ENCODE measurements at places on chromosomes 7 and 10. TPM values are rescaled to one million over a fixed set of nuclear protein-coding genes. Genes with fewer than 3 reads are reported as not detected.

Gene MKX
- total RNA-seq: 37.7 TPM

DNA sequence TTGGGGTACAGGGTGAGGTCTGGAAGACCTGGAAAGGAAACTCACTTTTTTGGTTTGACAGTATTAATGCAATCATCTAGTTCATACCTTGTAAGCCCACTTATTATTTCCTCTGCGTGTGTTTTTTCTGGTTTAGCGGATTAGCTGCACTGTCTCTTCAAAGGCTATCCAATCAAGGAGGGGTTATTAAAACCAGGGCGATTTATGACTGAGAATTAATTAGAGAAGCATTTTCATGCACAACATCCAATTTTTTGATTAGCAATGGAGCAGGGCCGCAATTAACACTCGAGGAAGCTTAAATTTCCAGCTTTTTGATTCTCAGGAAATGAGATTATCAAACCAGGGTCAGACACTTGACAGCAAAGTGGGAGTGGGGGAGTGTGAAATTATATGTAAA is 248.9 kb downstream of the EXOC4 start:
- no peak overlapping the region for H3K4me3 ChIP-seq
- no peak overlapping the region for H3K27ac ChIP-seq
- H3K4me1 ChIP-seq: peaks cover 7% of the 10 kb centered on the region
- ATAC-seq: no peak
- no peaks in the 10 kb centered on the region for H3K36me3 ChIP-seq
- no peaks in the 10 kb centered on the region for H3K27me3 ChIP-seq

DNA sequence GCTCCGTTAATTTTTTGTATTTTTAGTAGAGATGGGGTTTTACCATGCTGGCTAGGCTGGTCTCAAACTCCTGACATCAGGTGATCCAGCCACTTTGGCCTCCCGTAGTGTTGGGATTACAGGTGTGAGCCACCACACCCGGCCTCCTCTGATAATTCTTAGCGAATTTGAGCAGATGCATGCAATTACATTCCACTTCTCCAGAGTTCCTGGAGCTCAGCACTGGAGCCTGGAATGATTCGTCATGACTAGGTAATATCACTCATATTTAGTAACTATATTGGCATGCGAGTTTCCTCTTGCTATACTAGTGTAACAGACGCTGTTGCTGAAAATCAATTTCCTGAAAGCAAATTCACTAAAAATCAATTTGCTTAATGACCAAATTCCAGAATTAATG is 86.8 kb downstream of the MKX start:
- no peak for ATAC-seq
- H3K27ac ChIP-seq: no peak overlapping the region
- H3K4me3 ChIP-seq: no peak overlapping the region
- H3K4me1 ChIP-seq: no peaks in the 10 kb centered on the region

DNA sequence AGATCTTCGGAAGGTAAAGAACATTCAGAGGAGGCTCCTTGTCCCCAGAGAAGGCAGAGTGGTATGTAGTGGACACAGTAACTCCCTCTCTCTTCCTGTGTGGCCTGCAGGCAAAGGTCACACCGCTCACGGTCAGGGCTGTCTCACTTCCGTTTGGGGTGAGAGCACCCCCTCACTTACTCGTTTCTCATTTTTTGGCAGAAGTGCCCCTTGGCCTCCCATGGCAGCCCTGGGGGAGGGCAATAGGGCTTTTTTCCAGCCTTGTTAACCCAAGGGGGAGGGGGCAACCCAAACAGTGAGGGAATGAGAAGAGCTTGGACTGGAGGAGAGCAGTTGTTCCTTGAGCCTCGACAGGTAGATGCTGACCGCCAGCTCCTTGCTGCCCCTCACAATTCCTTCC is 31.8 kb upstream of the SRGN start:
- H3K27me3 ChIP-seq: peaks cover 10% of the 10 kb centered on the region
- H3K27ac ChIP-seq: no peak overlapping the region

- no peaks in the 10 kb centered on the region for H3K4me1 ChIP-seq
- no peaks in the 10 kb centered on the region for H3K27me3 ChIP-seq
- H3K27ac ChIP-seq: peak overlapping the region; percentile 82
- peak overlapping the region; percentile 32 for H3K4me3 ChIP-seq
These were observed 5.7 kb downstream of the ARPC1B start for GRCh38 chr7:99380032-99380822.

DNA sequence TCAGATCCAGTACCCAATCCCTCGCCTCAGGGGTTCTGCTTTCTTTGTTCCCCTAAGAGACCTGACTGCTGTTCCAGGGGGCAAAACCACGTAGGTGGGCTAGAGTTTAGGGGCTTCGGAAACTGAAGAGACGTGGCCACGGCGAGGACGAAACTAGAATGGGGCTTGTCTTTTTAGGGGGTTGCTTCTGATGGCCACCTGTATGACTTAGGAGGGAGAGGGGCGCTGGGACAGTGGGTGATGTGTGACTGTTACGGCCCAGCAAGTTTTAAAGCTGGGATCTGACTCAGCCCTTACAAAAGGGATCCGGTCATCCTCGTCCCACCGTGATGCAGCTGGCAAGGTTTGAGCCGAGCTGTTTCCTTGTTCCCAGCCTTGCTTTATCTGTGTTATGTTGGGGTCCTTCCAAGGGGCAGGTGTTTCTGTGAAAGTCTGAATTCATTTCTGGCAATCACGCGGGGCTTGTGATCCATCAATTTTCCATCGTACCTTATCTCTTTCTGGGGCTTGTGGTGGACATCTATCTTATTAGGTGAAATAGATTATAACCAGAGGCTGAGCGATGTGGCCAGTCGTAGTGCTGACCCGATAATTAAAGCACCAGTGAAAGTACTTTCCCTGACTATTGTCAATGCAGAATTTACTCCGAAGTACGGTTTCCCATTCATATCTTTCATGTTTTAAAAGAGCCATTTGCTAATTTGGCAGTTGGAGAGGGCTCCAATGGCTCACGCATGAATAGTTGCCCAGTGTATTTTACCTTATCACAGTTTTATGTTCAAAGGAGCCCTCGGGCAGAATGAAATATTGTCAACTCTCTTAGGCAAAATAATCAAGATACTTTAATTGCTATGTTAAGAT is 830 bp downstream of the MET start:
- ATAC-seq: no peak
- H3K36me3 ChIP-seq: no peaks in the 10 kb centered on the region
- peaks cover 16% of the 10 kb centered on the region for H3K4me1 ChIP-seq
- H3K4me3 ChIP-seq: peak overlapping the region; percentile 40
- H3K27me3 ChIP-seq: no peaks in the 10 kb centered on the region

DNA sequence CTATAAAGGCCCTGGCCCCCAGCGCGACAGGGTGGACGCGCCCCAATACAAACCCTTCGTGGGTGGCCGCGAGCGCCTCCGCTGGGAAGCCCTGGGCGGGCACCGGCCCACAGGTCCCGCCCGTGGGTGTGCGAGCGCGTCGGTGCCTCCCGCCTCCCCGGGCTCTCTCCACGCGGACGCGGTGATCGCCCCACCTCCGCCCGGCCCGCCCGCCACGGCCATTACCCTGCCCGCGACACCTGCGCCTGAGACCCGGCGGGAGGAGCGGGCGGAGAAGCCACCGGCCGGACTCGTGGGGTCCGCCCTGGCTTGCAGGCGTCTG is 81.2 kb downstream of the PAX2 start:
- H3K4me1 ChIP-seq: peaks cover 45% of the 10 kb centered on the region
- ATAC-seq: no peak
- H3K4me3 ChIP-seq: peak overlapping the region; percentile 51
- no peak overlapping the region for H3K27ac ChIP-seq
- peaks cover 100% of the 10 kb centered on the region for H3K27me3 ChIP-seq
- H3K36me3 ChIP-seq: no peaks in the 10 kb centered on the region

DNA sequence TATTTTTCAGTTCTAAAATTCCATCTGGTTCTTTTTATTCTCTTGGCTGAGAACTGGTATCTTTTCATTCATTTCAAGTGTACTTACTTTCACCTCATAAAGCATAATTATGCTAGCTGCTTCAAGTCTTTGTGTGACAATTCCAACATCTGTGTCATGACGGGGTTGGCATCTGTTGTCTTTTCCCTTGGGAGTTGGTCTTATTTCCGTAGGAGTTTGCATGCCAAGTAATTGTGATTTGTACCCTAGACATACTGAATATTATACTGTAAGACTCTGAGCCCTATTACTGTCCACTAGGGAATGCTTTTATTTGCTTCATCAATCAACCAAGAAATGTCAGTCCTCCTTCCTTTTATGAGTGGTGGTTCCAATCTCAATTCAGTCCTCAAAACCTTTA is 24.6 kb upstream of the HUS1 start:
- ATAC-seq: no peak
- H3K4me3 ChIP-seq: no peak overlapping the region
- H3K27ac ChIP-seq: no peak overlapping the region

GRCh38 chr7:98357751-98358161 is 43.1 kb downstream of the BAIAP2L1 start:
- H3K27ac ChIP-seq: no peak overlapping the region
- peak; percentile 77 for ATAC-seq
- no peaks in the 10 kb centered on the region for H3K36me3 ChIP-seq

Gene HOGA1
- 0.81 TPM for total RNA-seq

GRCh38 chr10:48600645-48601505 is 4.0 kb downstream of the ARHGAP22 start:
- no peaks in the 10 kb centered on the region for H3K36me3 ChIP-seq
- no peak for ATAC-seq
- peaks cover 11% of the 10 kb centered on the region for H3K4me1 ChIP-seq
- H3K4me3 ChIP-seq: no peak overlapping the region
- no peak overlapping the region for H3K27ac ChIP-seq
